ENCODE measurements at places on chromosomes 2 and 18.

- no peak for DNase-seq
Measured at GRCh38 chr2:147646818-147647468, 197.9 kb upstream of the ACVR2A start.

DNA sequence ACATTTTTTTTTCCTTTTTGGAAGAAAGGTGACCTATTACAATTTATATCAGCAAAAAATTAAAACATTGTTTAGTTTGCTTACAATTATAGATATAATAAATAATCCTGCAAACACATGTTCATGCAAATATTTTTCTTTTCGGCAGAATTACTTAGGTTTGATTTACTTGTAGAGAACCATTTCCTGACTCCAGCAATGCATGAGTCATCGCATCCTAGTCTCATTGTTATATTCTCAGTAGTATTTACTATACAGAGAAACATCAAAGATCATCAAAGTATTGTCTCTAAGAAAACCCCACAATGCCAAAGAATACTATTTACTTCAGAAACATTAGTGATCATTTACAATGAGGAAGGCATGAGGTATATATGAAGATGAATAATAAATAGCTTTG lies 40.4 kb upstream of the MTIF2 start:
- peak; percentile 19 for DNase-seq

DNA sequence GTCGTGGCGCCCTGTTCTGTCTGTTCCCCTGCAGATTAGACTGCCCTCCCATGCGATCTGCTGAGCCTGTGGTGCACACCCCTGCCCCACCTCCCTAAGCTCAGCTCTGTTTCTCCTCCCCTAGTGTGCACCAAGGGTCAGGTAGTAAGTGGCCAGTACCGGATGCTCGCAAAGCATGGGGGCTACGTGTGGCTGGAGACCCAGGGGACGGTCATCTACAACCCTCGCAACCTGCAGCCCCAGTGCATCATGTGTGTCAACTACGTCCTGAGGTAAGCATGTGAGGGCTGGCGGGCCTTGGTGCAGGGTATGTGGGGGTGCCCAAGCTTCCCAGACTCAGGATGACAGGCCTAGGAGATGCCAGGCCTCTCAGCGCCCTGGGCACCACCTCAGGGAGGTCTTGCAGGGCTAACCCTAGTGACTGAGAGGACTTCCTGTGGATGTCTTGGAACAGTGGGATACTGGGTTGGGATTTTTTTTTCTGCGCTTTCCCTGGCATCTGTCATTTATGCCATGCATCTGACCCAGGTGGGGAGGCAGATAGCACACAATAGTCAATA lies 78.4 kb downstream of the EPAS1 start:
- no peak for DNase-seq

DNA sequence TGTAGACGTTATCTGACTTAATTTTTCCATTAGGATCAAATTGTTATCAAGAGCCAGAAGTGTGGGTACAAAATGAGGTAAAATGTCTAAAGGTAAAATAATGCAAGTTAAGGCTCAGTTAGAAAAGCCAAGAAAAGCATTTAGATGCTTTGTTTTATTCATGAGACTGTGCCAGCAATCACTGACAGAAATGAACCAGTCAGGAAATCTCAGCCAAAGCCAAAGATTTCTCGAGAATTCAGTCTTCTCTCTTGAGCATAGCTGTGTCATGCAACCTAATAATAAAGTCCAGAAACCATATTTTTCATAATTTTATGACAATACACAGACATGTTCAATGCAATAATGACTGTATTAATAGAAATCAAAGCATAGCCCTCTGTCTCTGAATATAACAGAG lies 43.5 kb upstream of the ZNF397 start:
- no peak for DNase-seq

GRCh38 chr2:221245045-221245444 lies 327.1 kb downstream of the EPHA4 start:
- no peak for DNase-seq

GRCh38 chr2:223418131-223418530 lies 184.0 kb downstream of the SCG2 start:
- peak; percentile 20 for DNase-seq

DNA sequence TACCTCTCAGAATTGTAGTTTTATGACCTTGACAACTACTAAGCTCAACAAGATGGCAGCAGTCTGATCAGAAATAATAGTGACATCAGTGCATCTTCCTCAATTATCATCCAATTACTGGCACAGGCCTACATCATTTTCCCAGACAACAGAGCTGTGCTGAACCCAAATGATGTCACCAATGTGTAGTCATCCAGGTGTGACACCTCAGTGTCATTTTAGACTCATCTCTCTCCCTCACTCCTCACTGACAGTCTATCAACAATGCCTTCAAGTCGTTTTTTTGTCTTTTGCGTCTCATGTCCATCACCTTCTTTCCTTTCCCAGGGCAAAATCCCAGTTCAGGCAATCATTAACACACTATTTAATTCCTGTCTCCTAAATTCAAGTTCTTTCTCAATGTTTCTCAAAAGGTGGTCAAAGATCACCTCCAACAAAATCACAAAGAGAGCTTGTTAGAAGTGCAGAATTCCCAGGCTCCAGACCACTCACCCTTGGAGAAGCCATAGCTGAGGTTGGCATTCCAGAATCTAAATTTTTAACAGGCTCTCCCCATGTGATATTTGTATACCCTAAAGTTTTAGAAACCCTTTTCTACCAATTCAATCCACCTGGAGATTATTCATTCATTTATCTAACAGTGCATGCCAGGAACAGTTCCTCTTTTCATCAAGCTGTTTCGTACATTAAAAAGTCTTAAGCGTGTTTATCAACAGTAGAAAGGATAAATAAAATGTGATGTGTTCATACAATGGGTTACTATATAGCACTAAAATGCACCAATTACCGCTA lies 125.3 kb upstream of the KLF7 start:
- DNase-seq = no peak

DNA sequence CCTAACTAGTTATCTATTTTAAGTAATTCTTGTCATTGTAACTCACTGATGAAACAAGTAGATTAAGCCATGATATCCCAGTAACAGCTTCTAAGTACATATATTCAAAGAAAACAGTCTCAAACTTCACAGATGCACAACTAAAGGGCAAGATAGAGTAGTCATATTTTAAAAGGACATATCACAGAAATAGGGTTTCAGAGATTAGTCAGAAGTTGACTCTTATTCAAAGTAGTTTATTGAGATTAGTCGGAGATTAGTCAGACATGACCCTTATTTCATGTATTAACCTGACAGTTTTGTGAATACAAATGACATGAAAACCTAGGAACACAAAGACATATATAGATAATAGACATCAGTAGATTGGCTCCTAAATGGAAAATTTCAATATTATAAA lies 15.9 kb upstream of the CHAC2 start:
- DNase-seq = no peak

DNA sequence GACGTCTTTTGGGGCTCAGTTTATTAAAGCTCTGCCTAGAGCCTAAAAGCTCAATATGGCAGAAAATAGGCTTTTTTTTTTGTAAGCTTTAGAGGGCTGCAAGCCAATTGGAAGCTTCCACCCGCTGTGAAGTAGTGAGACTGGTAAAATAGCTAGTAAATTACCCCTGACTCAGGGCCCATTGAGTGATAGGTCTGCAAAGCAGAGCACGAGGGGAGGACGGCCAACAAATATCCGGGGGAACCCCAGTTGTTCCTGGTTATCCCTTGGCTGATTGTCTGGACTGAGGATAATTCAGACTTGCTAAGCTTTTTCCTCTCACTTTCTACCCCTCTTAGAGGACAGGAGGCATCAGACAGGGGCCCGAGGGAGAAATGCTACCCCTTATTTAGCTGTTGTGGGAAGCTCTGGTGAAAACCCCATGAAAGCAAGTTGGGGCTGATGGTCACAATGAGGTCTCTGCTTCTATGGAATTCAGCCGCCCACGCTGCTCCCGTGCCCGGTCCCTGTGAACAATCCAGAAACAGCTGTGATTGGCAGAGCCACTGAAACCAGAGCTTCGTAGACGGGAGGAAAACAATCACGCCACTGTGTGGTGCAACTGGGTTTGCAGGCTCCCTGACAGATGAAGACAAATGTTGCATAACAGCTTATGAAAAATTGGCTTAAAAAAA lies 141.9 kb upstream of the LGALSL start:
- peak; percentile 78 for DNase-seq

DNA sequence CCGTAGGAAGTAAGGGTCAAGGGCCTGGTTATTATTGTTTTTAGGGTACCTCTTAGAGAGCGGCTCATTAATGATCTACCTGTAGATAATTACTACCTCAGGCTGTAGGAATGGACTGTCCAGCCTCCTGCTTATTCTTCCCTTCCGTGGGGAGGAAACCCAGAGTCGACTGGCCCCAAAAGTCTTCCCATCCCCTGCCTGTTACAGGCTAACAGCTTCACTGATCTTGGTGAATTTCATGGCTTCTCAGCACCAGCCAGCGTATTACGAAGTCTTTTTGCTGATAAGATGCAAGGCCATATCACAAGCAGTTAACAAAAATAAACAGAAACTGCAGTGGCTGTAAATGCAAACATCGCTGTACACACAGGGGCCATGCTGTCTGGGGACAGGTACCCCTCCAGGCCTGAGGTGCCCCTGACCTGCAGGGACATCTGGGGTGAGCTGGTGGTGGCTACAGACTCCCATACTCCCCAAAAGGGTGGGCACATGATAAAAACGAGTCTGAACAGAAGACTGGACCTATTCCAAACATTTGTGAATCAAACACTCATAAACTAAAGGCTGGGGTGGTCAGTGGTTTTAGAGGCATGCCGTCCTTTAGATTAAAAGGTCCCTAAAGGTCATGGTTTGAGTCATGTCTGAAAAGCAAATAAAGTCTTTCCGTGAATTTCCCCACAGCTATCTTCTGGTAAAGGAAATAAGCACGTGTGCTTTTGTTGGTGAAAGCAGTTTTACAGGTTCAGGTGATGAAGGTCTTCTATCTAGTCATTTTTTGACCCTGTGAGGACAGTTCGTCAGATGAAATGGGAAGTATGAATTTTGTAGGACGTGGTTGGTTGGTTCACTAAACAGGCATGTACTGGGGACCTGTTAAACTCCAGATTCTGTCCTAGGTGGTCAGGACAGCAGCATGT lies 36.7 kb downstream of the TTC39C start:
- no peak for DNase-seq

DNA sequence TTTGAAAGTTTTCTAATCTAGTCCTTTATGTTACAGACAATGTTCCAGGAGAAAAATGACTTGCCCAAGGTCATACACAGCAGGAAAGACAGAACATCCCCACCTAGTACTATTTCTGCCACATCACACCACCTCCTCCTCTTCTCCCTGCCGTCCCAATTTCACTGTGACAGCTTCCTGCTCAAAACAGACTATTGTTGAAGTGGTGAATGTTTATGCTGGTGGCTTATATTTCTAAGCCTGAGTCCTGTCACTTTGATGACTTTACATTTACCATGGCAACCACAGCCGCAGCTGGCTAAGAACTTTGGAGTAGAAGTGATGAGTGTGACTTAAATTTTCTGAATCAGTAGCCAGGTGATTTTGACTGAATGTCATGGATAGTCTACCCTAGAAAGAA lies 10.0 kb downstream of the GALNT5 start:
- DNase-seq = no peak

- DNase-seq = no peak
Measured at GRCh38 chr2:88471083-88471942, 18.8 kb upstream of the FOXI3 start.

- DNase-seq = no peak
Measured at GRCh38 chr2:118991554-118991953, 49.6 kb downstream of the MARCO start.

GRCh38 chr18:36830158-36830495 lies 1.2 kb downstream of the KIAA1328 start:
- DNase-seq = no peak

- DNase-seq = no peak
Measured at GRCh38 chr18:54604211-54604610, 13.2 kb downstream of the DYNAP start.

DNA sequence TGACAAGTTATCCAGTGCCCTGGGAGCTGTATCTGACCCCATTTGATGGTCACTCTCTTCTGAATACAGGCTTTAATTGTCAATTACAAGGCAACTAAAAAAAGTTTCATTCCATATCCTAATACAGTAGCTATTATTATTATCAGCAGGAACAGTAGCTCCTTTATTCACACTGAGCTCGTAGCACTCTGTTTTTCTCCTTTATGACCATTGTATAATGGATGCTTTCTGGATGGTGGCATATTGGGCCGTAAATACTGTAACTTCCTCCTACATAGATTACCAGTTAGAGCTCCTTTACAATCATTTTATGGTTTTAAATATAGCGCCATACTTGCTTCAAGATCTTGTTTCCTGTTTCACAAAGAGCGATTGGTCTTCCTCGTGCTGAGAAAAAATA lies 1040.3 kb downstream of the TSN start:
- DNase-seq = no peak

DNA sequence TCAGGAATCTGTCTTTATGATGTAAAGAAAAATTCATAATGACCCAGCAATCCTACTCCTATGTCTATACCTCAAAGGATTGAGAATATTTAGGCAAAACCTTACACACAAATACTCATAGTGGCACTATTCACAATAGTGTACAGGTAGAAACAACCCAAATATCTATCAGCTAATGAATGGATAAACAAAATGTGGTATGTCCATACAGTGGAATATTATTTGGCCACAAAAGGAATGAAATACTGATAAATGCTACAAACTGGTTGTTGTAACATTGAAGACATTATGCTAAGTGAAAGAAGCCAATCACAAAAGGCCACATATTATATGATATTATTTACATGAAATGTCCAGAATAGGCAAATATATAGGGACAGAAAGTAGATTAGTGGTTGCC lies 24.7 kb downstream of the PDK1 start:
- no peak for DNase-seq

- no peak for DNase-seq
Measured at GRCh38 chr2:128547667-128548066, 229.0 kb upstream of the HS6ST1 start.

DNA sequence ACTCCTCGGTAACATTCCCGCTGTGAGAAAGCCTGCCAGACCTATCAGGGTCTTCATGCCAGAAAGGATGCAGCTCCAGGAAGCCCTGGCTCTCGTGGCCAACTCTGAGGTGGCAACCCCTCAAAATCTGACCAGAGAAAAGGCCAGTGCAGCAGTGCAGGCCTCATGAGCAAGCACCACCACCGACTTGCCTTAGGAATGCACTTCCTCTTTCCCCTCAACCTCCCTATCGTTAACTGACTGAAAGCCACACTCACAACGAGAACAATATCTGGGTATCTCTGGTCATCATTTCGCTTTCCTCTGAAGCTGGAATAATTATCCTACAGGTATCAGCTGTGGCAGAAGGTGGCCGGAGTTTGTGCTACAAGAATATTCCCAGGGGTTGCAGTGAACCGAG lies 101.4 kb upstream of the POU3F3 start:
- DNase-seq = no peak

- DNase-seq = no peak
Measured at GRCh38 chr2:60071490-60071831, 482.0 kb downstream of the BCL11A start.

DNA sequence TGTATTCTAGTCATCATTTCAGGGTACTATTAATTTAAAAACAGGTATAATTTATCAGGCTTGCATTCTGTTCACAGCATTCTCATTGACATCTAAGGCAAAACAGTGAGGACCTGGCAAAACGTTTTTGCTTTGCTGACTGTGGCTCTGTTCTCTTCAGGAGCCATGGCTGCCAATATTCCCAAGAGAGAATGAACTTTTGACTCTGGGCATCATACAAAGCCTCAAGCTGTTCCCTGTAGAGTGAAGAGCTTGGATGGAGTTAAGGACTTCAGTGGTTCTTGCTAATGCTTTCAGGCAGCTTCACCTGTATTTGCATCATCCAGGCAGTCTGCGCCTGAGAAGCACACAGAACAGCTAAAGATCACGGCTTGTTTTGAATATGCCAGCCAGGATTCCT lies 65.9 kb upstream of the CAVIN2 start:
- no peak for DNase-seq
